Stimulated activated CD8-positive, alpha-beta memory T cell treated with anti-CD3 and anti-CD28 coated beads, Interleukin-7, amount 100 ng/mL, for 1 hour (primary cell): ENCODE measurements at places on chromosomes 2 and 18.

- no peak for DNase-seq
Measured at GRCh38 chr2:25168256-25169072, at the start of gene POMC. Gene POMC, minus strand, starts transcription at chr2:25168580. Its CDS starts 3,808 bp downstream, at chr2:25164772.

GRCh38 chr2:8533923-8534322 is 147.9 kb upstream of the ID2 start:
- no peak for DNase-seq

- no peak for DNase-seq
Measured at GRCh38 chr2:85353876-85354285, 447 bp downstream of the RETSAT start.

DNA sequence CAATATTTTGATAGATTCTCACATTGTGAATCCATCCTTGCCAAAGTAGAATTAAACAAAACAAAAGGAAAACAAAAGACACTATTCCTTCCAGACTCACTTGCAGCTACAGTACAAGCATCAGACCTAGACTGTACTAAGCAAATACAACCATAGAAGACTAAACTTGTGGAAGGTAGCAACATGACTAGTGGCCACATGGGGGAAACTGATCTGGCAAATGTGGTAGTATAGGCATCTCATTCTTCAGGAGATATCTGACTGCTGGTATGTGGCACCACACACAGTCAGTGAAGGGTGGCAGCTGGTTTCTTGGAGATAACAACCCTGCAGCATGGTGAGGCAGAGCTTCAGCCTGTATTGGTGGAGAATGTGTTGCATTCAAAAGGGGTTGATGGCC is 81.0 kb upstream of the ACVR2A start:
- DNase-seq, result no peak

- no peak for DNase-seq
Measured at GRCh38 chr2:109611467-109612095, 2.2 kb downstream of the SEPTIN10 start.

GRCh38 chr2:10490806-10491291 is 42.7 kb upstream of the ODC1 start:
- no peak for DNase-seq

GRCh38 chr2:183124222-183124956 is at the start of gene NUP35:
Gene NUP35, plus strand, starts transcription at chr2:183124443. Its CDS starts 15 bp downstream, at chr2:183124458.
- DNase-seq, result peak; percentile 83

GRCh38 chr2:231996797-231997540 is 35.5 kb downstream of the DIS3L2 start:
- no peak for DNase-seq

DNA sequence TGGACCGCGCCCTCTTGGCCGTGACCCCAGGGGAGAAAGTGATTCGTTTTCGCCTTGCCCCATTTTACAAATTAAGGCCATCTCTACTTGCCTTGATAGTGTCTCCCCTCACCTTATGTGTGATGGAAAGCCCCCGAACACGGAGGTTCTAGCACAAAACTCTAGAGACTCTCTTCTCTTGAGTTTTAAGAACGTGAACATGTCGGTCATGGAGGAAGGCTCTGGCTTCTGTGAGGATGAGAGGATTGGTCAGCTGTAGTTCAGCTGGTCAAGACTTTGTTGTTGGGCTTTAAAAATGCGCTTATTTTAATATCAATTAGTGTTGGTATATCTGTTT is 828 bp downstream of the DYNC1I2 start:
- DNase-seq, result no peak

- DNase-seq, result no peak
Measured at GRCh38 chr2:206259376-206260187, 14.9 kb upstream of the ZDBF2 start.

DNA sequence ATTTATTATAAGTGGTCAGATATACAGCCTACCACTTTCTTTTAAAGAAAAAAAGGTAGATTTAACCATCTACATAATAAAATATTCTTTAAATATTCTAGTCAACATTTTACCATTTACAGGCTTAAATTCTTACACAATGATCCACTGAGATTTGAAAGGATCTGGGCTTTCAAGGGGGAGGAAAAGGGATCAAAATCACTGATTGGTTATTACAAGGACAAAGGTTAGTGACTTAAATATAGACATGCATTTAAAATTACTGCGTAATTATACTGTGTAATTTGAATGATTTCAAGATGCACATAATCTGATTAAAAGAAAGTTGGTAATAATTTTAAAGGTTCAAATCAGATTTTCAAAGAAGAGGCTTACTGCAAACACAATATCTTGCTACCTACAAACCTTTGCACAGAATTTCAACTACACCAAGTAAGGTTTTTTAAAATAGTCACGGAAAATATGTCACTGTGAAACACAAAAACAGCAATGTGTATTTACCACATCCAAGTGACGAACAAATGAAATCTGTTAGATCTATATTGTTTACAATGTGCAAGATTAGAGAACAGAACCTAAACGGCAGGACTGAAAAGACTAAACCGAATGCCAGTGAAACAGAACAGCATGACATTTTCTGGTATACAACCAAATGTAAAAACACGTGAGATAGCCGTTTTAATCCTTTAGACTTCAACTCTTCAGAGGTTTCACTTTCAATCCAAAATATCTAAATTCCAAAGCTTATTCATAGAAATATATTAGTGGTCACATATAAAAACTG is 40.8 kb downstream of the RTN4 start:
- DNase-seq, result no peak

DNA sequence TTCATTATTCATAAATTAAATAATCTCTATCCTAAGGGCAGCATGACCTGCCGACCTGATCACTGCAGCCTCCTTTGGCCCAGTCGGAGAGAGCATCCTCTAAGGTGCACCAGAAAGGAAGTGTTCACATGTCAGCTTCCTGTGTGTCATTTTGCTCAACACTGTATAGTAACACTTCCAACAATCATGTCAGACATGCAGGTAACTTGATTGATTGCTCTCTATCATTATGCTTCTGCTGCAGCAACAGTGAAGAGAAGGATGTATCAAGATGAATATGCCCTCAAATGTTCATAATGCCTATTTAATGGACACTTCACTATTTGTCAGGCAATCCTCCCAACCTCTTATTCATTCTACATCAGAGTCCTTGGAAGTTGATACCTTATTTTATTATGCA is 332.3 kb downstream of the CDH7 start:
- DNase-seq, result no peak

GRCh38 chr18:49086926-49087325 is 136.2 kb upstream of the SMAD7 start:
- DNase-seq, result no peak

DNA sequence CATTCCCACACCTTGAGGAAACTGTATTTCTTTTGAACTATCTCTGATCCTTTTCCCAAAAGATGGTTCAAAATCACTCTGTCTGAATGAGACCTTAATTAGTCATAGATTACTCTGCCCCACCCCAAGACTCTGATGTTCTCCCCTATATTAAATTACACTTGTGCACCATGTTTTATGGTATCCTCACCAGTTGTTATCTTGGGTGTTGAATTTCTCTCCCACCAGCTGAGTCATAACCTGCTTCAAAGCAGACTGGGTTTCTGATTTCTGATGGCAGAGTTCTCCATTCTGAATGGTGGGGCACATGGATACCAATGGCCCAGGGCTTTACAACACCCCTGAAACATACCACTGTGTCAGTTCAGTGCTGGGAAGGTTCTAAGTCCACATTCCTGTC is 15.0 kb downstream of the CDH20 start:
- no peak for DNase-seq

GRCh38 chr2:234939576-234939975 is 12.2 kb upstream of the SH3BP4 start:
- no peak for DNase-seq

GRCh38 chr2:152962446-152962845 is 244.0 kb downstream of the ARL6IP6 start:
- DNase-seq, result no peak

- no peak for DNase-seq
Measured at GRCh38 chr2:173414823-173415322, 60.2 kb downstream of the CDCA7 start.

DNA sequence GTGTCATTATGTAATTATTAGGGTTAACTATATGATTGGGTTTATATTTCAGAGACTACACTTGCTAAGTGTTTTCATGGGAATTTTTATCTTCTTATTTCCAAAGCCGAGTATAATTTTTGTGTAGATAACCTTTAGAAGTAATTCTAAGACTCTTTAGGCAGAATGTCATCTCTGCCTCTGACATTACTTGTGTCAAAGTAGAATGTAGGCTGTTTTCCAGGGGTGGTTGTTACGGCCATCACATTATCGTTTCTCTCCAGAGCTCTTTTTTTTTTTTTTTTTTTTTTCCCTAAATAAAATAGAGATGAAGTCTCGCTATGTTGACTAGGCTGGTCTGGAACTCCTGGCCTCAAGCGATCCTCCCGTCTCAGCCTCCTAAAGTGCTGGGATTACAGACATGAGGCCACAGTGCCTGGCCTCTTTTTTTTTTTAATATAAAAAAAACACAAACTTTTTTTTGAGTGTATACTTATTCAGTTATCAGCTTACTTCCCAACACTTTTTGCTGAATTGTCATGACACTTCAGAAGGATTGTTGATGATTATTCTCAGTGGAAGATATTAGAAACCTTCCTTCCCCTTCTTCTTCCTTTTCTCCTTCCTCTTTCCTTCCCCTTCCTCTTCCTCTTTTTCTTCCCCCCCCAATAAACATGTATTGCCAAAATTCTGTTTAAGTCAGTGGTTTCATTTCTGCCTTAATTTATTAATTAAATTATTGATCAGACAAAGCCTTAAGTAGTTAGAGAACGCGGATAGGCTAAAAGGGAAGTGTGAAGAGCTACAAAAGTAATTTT is 2.3 kb downstream of the PIKFYVE start:
- no peak for DNase-seq

GRCh38 chr2:784753-785152 is 107.5 kb upstream of the TMEM18 start:
- no peak for DNase-seq

DNA sequence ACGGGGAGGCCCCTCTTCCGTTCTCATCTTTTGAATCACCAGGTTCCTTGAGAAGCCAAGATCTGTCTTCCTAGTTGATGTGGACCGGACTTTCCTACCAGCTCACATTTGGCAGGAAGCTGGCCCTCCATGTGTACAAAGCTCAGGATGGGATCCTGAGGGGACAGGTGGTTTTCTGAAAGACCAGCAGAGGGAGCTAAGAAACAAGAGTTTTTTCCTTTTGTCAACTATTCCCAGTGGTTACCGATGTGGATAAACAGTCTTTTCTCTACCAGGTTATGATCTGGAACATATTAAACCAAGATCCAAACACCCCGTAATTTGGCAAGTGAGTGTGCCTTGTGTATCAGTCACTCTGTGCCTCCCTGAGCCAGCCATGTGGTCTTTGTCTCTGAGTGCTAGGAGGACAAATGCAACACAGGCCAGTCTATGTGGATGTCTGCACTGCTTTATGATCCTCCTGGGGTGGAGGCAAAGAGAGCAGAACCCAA is 25.1 kb upstream of the ARHGAP25 start:
- no peak for DNase-seq

DNA sequence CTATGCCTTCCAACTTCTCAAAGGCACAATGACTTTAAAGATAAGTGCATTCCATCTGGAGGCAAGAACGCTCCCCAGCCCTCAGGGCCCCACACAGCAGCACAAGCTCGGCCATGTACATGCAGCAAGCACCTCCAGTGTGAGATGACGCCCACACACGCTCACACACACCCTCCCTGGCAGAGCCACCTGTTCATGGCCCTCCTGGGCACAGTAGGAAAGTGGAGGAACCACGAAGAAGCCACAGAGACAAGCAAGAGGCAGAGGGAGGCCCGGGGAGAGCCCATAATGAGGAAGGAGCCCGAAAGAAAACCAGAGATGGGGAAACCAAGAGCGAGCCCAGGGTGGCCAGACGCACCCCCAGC is 21.7 kb downstream of the BIN1 start:
- no peak for DNase-seq

- no peak for DNase-seq
Measured at GRCh38 chr2:12440731-12441130, 276.0 kb upstream of the TRIB2 start.

DNA sequence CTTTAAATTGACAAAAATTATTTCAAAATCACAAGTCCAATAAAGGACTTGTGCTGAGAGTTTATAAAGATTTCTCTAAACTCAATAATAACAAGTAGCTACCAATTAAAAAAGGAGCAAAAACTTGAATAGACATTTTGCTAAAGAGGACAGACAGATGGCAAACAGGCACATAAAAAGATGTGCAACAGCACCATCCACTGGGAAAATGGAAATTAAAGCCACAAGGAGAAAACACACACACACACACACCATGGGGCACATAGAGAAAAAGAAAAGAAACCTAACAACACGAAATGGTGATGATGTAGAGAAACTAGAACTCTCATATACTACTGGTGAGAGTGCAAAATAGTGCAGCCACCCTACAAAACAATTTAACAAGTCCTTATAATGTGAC is 12.6 kb upstream of the SLC9A4 start:
- no peak for DNase-seq

- no peak for DNase-seq
Measured at GRCh38 chr2:18648161-18648560, 58.8 kb upstream of the NT5C1B start.

- no peak for DNase-seq
Measured at GRCh38 chr2:97774425-97774824, 61.0 kb downstream of the ZAP70 start.

DNA sequence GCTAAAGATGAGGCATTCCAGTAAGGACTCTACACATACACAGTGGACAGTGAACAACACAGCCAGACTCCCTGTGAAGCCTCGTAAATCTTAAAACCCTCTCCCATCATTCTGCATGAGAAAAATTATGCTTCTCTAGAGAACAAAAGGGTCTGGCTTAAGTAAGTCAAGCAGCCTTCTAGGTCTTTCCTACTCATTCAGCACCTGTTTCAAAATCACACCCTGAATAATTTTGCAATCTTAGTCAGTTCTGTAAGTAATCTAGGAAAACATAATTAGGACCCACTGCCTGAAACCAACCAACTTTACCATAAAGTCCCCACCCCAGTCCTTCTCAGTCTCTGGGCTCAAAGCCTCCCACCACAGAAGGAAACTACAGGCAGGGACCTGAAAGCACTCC is 19.7 kb downstream of the IAH1 start:
- DNase-seq, result no peak

DNA sequence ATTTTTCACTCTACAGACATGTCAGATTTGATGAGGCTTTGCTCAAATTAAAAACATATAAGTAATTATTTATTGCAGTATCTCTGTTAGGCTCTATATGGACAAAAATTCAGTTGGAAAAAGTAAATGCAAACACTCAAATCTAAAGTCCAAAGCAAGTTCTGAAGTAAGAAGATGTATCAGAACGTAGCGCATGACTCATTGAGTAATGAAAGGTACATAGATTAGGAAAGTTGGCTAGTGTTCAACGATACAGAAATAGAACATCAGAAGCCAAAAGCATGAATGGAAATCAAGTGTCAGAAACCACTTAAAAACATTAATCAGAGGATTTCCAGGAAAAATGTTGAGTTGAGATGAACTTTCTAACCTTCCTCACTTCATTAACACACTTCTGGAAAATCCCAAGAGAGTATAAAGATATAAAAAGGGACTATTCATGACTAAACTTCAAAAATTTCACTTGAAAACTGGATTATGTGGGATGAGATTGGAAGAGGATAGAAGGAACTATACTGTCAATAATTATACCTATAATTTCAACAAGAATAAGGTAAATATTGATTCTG is 494.1 kb downstream of the LRRTM4 start:
- DNase-seq, result no peak
